Skin of body (tissue), 3 donors: ENCODE measurements at places on chromosomes 5 and 9.

DNA sequence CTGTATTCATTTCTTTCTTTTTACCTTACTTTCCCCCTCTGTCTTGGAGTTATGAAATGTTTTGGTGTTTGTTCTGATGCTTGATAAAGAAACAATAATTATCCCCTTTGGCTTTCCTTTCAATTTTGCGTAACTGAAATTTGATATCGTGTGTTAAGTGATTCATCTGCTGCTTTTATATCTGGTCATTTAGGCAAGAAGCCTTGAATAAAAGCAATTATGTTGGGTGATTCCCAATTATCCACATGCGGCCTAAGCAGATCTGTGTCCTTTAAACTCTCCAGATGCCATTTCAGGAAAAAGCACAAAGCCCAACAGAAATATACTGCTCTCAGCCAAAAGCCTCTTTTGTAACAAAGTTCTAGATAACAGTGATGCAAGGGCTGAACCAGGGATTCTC, 92.8 kb downstream of the TAF11L14 start:
- DNase-seq = no peak

- DNase-seq = peak; percentile 50
Measured at GRCh38 chr5:179806250-179807048, at the start of gene MGAT4B. Gene MGAT4B, minus strand, starts transcription at chr5:179806866. Its CDS starts 283 bp downstream, at chr5:179806583.

DNA sequence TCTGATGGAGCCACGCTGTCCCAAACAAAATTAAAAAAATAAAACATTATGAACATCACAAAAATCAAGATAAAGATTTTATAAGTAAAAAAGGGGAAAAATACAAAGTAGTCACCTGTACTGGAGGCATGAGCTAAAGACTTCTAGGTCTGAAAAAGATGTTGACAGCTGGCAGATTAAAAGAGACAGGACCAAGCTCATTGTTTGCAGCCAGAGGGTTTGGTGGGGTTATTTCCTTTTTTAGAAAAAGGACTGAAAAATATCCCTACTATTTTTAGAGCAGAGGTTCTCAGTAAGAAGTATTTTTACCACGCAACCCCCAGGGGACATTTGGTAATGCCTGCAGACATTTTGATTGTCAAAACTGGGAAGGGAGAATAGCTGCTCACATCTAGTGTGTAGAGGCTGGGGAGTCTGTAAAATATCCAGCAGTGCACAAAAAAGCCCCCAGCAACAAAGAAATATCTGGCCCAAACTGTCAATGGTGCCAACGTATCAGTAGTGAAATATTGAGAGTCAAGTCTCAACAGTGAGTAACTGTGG, 353.4 kb downstream of the TLE1 start:
- no peak for DNase-seq

GRCh38 chr5:38932854-38933408, 87.1 kb downstream of the OSMR start:
- DNase-seq = no peak

- DNase-seq = no peak
Measured at GRCh38 chr5:148224117-148224742, 14.1 kb upstream of the MARCOL start.

GRCh38 chr9:95143591-95144561, 173.6 kb downstream of the FANCC start:
- DNase-seq = peak; percentile 97

GRCh38 chr9:14710804-14711203, 11.7 kb downstream of the CER1 start:
- no peak for DNase-seq
